Colonic mucosa (tissue), 4 donors: ENCODE measurements at places on chromosomes 2 and 18. TPM values are rescaled to one million over a fixed set of nuclear protein-coding genes. Genes with fewer than 3 reads are reported as not detected.

DNA sequence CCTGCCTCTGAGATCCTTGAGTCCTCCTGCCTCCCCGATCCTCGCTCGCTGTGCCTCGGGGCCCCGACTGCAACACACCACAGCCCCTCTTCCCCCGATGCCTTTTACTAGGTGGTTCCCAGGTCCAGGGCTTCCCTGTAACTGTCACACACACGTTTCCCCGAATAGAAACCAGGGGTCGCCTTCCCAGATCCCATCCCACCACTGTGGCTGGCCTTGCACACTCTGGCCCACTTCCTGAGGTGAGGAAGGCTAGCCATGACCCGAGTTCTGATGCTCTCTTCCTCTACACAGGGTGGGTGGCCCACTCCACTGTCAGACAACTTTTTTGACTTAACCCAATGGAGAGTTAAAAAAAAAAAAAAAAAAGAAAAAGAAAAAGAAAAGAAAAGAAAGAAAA, 139.6 kb upstream of the ASB18 start:
- no peak for DNase-seq

The SH3YL1 gene
- total RNA-seq, result 116 TPM

The KDM3A gene
- total RNA-seq, result 101 TPM

The CD28 gene
- total RNA-seq, result 1.5 TPM

The ADGRF3 gene
- 0.20 TPM for total RNA-seq
